NCI-H82 (cell line): ENCODE measurements at places on chromosomes 13 and 19.
A peak's percentile ranks its signal among the peaks of the same experiment; 100 is the strongest.

- peak; percentile 16 for DNase-seq
Measured at GRCh38 chr19:56637976-56638555, 4.9 kb upstream of the SMIM17 start.

- no peak for DNase-seq
Measured at GRCh38 chr19:11323601-11324078, 15.8 kb downstream of the RAB3D start.

DNA sequence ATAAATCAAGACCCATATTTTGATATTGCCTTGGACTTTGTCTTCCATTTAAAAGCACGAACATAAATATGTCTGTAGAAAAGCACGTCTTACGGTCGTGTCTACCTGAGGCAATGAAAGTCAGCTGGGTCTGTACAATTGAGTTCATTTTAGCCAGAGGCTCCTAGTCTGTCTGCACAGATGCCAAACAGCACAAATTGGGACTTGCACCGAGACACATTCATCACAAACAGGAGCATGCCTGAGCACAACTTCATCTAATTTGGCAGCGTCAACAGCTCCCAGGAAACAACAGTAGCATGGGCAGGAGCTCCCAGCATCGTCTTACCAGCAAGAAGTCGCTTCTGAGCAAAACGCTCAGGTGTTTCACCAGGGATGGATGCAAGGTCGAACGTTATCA lies 687.0 kb downstream of the EFNB2 start:
- DNase-seq: no peak

DNA sequence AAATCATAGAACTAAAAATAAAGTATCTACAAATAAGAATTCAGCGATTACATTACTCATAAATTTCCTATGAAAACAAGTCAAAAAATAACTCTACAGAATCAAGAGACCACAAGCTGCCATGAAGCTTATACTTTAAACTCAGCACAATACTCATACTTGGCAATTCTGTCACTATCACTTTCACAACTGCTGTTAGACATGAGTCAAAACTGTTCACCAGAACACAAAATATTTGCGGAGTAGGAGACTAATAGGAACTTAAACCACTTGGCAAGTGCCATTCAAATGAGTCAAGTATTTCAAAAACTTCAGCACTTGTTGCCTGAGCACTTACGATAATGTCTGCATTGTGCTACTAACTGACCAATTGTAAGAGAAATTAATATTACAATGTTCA lies 387.8 kb upstream of the GPC6 start:
- no peak for DNase-seq

- DNase-seq: no peak
Measured at GRCh38 chr13:109968876-109969577, 182.6 kb upstream of the IRS2 start.

DNA sequence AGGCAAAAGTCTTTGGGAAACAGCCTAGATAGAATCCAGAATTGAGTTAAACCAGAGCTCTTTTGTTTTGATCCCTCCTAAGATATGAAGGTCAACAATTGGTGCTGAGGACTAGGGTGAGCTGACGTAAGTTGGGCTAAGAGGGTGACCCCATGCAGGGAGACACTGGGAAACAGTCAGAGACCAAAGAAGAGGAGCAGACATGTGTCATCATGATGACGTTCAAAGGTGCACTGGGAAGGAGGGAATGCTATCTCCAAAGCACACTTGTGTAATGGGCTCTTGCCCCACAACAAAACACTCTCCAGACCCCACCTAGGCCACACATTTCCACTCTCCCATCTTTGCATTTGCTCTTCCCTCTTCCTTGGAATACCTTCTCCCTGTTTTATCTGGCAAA lies 481.4 kb downstream of the COG6 start:
- DNase-seq: no peak

DNA sequence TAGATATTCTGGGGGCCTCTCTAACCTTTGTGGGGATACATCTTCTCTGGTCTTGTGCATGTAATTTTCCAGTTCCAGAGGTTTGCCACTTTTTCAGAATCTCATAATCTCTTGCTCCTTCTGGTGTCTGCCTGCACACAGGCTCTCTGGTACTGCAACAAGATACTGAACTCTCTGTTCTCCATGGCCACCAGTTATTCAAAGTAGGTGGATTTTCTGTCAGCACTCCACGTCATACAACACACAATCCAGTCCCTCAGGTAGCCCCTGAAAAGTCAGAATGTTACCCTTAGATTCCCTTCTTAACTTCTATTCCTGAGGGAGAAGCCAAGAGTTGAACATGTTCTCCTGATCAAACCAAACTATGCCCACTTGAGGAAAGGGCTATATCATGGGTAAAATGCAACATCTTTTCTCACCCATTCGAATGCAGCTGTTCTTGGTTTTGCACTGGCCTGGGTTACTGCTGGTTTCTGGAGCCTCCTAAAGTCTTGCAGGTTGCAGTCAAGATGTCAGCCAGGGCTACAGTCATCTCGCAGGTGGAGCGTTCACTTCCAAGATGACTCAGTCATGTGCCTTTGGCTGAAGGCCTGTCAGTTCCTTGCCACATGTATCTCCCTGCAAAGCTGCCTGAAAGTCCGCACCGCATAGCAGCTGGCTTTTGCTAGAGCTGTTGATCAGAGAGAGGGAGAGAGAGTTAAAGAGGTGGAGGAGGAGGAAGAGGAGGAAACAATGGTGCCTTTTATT lies 57.7 kb upstream of the TUBA3C start:
- DNase-seq: no peak

- DNase-seq: no peak
Measured at GRCh38 chr13:49246850-49247642, 679 bp upstream of the CDADC1 start.

GRCh38 chr13:97348569-97349100 lies 85.3 kb upstream of the RAP2A start:
- no peak for DNase-seq

GRCh38 chr13:46288570-46289259 lies 77.0 kb downstream of the LRRC63 start:
- DNase-seq: peak; percentile 93

GRCh38 chr19:55857149-55857548 lies 20.8 kb downstream of the NLRP4 start:
- DNase-seq: no peak

DNA sequence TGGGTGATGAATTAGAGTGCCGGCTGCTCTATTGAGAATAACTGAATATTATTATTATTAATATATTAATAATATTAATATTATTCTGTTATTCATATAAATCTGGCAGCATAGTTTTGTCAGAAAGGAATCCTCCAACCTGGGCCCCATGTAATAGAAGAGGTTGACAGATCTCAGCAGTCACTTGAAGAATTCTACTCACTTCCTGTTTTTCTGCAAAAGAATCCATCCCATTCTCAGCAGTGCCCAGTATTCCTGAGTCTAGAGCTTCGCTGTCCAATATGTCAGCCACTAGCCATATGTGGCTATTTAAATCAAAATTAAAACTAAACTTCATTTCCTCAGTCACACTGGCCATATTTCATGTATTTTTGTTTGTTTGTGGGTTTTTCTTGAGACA lies 72.4 kb upstream of the USPL1 start:
- DNase-seq: no peak

DNA sequence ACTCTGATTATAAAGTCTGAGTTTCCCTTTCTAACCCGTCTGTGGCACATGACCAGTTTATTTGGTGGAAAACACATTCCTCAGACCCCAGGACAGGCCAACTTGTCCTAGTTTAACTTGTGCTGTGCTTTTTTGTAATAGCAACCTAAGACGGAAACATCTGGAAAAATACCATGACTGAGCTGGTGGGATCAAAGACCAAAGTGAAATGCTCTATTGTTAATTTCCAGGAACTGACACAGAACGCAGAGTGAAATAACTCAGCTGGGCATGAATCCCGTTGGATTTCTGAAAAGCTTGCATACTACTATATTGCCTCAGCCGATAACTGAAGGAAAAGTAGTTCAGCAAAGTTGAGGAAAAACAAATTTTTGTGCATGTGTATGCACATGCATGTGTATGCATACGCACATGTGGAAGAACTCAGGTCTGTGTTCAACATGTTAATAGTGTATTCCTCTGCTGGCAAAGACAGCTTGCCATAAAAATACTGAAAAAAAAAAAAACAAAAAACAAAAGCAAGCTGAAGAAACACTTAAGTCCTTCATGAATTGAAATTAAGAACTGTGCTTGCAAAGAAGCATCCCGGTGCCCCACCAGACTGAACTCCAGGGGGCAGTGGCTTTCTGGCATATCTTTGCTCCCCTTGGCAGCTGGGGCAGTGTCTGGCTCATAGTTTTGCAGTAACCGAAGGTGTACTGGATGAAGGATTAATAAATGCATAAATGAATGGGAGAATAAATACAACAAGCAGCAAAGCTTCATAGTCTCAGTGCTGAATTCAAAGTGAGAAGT lies 187.8 kb downstream of the LHFPL6 start:
- DNase-seq: peak; percentile 83

DNA sequence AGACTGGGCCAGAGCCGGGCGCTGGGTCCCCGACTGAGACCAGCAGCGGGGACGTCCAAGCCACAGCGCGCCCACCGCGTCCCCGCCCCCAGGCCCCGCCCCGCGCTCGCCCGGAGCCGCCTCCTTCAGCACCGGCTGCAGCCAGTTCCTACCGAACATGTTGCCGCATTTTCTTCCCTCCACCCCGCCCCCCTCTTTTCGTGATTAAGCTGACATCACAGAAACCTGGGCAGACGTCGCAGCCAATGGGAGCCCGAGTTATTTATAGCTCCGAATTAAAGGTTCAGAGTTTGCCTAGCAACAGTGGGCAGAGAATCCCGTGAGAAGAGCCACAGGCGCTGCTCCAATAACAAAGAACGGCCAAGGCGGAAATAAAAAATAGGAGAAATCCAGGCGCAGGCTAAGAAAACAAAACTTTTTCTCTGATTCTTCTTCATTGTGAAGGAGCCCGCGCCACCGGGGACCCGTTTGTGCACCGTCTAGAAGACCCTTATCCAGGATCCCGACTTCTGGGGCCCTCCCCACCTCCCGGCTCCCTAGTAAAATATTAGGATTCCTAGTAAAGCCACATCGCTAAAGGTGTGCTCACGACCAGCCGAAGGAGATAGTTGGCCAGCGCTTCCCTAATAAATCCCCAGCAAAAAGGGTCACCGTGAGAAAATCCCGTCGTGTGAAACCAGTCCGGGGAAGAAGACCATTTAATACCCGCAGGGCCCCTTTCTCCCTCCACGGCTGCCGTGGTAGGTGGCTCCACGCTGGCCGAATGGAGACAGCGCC lies 61.7 kb downstream of the SERP2 start:
- peak; percentile 100 for DNase-seq

DNA sequence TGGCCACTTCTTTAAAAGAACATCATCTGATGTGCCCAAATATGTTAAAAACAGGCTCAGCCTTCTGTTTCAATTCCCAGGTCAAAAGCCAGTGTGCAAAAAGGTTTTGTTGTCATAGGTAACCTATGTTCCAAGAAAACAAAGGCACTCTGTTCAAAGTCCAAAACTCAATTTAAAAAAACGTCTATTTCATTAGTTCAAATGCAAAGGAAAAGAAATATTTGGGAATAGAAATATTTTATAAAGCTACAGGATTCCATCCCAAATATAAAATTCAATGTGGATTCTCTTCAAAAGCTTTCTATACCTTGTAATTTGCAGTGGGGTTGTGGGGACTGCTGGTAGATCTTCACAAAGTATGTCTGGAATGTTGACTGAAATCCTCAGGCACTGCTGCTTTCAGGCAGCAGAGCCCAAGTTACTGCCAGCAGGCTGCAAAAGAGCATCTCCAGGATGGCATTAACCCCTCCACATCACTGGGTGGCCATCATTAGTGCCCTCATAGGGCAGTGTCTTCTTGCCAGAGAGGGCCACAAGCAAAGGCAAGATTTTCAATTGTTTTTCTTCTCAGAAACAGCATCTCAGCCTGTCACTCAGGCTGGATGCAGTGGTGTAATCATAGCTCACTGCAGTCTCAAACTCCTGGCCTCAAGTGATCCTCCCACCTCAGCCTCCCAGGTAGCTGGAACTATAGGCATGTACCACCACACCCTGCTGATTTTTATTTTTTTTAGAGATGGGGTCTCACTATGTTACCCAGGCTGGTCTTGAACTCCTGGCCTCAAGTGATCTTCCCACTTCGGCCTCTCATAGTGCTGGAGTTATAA lies 22.8 kb upstream of the STK24 start:
- no peak for DNase-seq

DNA sequence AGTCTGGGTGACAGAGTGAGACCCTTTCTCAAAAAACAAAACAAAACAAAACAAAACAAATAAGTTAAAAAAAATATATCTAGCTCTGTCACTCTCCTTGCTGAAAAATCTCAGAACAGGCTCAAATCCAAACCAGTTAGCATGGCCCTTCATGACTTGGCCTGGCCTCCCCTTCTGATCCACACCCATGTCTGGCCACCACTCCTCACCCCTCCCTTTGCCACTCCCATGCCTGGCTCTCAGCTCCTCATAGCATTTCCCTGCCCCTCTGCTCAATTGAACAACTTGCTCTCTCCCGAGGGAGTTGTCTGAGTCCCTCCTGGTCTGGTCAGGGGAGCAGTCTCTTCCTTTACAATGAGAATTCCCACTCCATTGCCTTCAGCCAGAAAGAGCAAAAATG lies 4.0 kb upstream of the GSX1 start:
- no peak for DNase-seq

DNA sequence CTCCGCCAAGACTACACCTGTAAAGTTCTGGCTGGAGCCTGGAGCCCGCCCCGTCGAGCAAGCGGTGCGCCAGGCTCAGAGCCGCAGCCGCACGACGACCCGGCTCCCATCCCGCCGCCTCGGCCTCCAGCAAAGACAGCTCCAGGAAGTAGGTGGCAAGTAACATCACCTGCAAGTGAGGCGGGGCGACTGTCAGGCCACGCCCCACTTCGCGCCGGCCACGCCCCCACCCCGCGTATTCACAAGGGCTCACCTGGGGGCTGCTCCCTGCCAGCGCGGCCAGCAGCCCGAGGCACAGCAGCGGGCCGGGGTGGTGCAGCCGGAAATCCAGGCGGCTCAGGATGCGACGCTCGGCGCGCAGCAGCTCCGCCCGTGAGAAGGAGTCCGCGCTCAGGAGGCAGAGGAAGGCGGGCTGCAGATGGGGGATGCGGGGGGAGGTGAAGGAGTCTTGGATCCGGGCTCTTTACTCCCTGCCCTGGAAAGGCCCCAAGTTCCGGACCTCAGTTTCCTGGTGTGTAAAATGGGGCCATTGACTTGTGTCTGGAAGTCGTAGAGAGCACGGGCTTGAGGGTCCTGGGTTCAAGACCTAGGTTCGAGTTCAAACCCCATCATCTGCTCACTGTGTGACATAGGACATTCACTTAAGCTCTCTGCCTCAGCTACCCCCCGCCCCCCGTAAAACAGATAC lies 3.2 kb downstream of the CCNP start:
- no peak for DNase-seq

- no peak for DNase-seq
Measured at GRCh38 chr19:47631681-47632446, 22.9 kb downstream of the BICRA start.

DNA sequence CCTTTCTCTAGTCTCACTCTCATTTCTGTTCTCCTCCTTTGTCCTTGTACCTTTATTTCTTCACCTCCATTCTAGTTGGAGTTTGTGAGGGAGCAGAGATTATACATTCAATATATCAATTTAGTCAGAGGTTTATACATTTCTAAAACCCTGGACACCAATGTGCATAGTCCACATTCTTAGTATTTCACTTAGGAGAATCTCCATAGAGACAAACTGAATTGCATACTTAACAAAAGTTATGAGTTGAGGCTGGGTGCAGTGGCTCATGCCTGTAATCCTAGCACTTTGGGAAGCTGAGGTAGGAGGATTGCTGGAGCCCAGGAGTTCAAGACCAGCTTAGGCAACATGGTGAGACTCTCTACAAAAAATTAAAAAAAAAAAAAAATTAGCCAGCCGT lies 45.3 kb downstream of the DNAJC3 start:
- DNase-seq: no peak
